ENCODE measurements at places on chromosomes 13 and 19.

DNA sequence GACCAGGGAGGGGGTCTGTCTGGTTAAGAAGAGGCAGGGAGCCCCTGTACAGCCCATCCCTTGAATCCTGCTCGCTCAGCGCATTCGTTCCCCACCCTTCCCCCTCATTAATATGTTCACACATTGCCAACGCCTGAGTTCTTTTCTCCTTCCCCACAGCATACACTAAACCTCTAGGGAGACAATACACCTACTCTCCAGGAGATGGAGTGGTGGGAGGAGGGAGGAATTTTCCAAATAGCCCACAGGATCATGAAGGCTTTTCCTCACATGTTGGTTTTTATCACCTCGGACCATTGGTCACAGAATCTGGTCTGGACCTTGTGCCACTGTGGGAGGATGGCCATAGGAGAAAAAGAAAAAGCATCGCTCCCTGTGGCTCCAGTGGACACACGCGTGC is 294.9 kb downstream of the SHISA2 start:
- DNase-seq, result no peak

GRCh38 chr13:98285852-98286594 is 109.0 kb upstream of the RNF113B start:
- DNase-seq, result no peak

GRCh38 chr13:35157143-35157755 is 215.2 kb downstream of the NBEA start:
- DNase-seq, result no peak

- no peak for DNase-seq
Observed at GRCh38 chr19:18233224-18233825, 7.1 kb upstream of the PDE4C start.

Data from stimulated activated CD8-positive, alpha-beta memory T cell treated with anti-CD3 and anti-CD28 coated beads, Interleukin-4, amount 100 ng/mL, for 1 hour (primary cell).